ENCODE measurements at places on chromosomes 13 and 19. TPM values are rescaled to one million over a fixed set of nuclear protein-coding genes. Genes with fewer than 3 reads are reported as not detected.

DNA sequence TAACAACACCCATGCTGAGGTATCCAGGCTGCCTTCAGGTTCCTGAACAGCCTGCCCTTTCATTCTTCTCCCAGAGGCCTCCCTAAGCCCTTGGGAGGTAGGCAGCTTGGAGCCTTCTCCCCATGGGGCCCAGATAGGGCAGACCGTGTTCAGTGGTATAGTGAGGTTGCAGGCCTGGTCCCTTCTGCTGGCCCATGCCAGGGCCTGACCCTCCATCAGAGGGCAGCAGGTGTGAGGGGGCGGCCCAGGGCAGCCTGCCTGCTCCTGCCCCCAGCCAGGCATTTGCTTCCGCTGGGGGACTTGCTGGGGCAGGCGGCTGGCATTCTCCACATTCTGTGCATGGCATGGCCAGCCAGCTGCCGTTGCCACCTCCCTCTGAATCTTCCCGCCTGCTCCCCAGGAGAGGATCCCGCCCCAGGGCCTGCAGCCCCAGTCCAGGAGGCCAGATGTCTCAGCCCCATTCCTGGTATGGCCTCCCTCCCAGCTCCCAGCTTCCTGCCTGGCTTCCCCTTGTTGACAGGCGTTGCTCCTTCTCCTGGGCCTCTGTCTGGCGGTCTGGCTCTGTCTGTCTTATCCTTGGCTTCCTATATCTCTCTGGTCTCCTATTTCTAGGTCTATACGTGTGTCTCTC is 8.9 kb downstream of the CIC start:
- no peak for DNase-seq

- DNase-seq = no peak
Measured at GRCh38 chr13:112890316-112891145, 78.5 kb upstream of the MCF2L start.

- DNase-seq = peak; percentile 79
Measured at GRCh38 chr19:2475018-2475701, 767 bp upstream of the GADD45B start.

DNA sequence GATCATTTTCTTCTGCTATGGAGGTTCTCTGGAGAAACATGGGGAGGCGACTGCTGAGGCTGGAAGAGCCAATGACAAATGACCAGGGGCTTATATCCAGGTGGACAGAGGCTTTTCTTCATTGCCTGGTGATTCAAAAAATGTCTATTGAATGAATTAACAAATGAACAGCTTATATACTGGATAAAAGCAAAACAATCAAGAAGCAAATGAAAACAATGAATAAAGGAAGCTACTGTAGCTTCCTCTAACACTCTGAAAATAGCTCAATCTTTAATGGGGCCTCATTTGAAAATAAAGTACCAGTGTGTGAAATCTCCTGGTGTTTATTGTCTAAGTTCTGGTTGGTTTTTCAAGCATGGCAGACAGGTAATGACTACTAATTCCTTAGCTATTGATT is 167.5 kb upstream of the TMTC4 start:
- no peak for DNase-seq

DNA sequence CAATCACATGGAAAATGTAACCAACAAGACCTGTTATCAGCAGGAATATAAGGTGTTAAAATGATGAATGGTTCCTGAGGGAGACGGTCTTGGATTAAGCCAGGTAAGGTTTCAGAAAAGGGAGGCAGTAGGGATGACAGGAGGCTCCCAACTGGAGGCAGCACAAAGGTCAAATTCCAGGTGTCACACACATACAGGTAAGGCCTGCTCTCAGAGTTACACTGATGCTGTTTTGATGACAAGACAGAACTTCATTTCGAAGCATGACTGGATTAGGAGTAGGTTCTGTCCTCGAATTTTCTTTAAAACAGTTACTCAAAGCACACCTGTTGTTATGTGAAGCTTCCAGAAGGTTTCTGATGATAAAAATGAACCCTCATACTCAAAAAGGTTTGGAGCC is 7.4 kb downstream of the MED26 start:
- no peak for DNase-seq

The FAM216B gene
- total RNA-seq = not detected

The VPS36 gene
- 42.3 TPM for total RNA-seq

The GIPC1 gene
- 148 TPM for total RNA-seq

The SYNE4 gene
- total RNA-seq = not detected
